ENCODE measurements at places on chromosomes 4 and X.
A peak's percentile ranks its signal among the peaks of the same experiment; 100 is the strongest.

GRCh38 chr4:156493858-156494257, 477.7 kb downstream of the PDGFC start:
- no peak for DNase-seq

DNA sequence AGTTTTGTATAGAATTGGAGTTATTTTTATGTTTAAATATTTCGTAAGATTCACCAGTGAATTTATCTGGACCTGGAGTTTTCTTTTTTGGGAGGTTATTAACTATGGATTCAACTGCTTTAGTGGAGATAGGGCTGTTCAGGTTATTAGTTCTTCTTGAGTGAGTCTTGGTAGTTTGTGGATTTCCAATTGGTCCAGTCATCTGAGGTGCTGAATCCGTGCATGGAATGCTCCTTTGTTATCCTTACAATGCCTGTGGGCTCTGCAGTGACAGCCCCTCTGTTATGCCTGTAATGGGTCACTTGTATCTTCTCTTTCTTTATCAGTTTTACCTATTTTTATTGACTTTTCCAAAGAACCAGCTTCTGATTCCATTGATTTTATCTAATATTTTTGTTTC, 15.4 kb upstream of the NKX1-1 start:
- DNase-seq: no peak

GRCh38 chr4:123338715-123339114, 57.9 kb upstream of the SPRY1 start:
- DNase-seq: no peak

- no peak for DNase-seq
Measured at GRCh38 chr4:107997794-107998193, 8.1 kb downstream of the HADH start.

- DNase-seq: no peak
Measured at GRCh38 chr4:121392426-121393086, 11.7 kb upstream of the QRFPR start.

- no peak for DNase-seq
Measured at GRCh38 chr4:54386042-54386669, 157.1 kb downstream of the PDGFRA start.

GRCh38 chrX:145881175-145881995, 63.8 kb downstream of the SLITRK2 start:
- DNase-seq: no peak

DNA sequence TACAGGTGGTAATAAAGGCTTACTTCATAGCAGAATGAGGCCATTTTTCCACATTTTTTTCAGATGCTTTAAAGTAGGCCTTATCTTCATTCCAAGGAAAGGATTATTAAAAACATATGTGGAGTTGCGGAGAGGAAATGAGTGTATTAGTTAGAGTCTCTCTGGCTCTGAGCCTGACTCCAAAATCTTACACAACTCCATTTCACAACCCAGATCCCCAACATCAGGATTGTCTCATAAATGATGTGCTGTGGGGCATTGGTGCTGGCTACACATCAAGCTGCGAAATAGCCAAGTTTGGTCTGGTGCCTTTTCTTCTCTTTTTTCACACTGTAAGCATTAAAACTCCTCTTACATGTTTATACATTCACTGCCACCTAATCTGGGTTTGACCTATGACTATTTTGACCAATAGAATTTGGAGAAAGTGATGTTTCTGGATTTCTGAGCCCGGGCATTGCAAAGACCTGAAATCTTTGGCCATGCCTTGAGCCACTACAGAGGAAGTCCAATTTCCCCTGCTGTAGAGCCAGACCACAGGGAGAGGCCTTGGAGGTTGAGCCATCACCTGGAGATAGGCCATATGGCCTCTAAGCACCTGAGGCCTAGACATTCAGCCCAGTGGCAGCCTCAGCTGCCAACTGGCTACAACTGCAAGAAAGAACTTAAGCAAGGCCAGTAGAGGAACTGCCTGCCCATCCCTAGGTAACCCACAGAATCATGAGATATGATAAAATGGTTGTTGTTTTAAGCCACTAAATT, 16.7 kb upstream of the SOD3 start:
- peak; percentile 98 for DNase-seq

- peak; percentile 19 for DNase-seq
Measured at GRCh38 chr4:185567381-185568376, 32.4 kb upstream of the PDLIM3 start.

GRCh38 chrX:2330487-2330886, 170.3 kb downstream of the DHRSX start:
- no peak for DNase-seq

GRCh38 chr4:76803522-76803921, 94.4 kb downstream of the SOWAHB start:
- peak; percentile 90 for DNase-seq

GRCh38 chr4:138291431-138291830, 49.3 kb upstream of the SLC7A11 start:
- DNase-seq: no peak

DNA sequence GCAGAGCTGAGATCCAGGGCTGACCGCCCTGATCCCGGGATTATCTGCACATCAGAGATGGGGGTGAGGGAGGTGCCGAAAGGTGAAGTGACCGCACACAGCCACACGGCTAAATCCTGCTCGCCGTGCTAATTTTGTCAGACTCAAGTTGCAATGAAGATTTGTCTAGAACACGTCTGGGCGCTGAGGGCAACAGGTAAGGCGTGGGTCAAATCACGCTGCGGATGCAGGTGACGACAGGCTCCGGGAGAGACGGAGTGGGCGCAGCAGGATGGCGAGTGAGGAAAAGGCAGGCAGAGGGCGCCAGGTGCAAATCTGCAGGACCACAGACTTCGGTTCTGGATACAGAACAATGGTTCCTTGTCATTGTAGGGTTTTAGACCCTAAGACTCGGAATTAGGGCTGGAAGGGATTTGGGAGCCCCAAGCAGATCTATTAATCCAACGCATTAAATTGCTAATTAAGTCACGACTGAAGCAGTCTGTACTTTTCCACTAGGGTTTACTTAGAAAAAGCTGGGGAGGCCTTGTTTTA, 1.9 kb upstream of the TBC1D14 start:
- no peak for DNase-seq

DNA sequence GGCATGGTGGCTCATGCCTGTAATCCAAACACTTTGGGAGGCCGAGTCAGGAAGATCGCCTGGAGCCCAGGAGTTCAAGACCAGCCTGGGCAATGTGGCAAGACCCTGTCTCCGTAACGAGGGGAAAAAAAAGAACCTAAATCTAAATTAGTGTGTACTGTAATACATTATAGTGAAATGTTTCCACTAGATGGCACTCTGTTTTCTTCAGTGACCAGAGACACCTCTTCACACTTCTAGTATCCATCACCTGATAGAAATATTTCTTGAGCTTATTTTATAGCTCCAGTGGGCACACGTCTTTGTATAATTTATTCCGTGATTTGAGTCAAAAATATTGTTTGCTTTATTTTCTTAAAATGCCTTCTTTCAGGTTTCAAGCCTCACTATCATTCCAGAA, 600.9 kb upstream of the DIPK2B start:
- DNase-seq: no peak

- DNase-seq: no peak
Measured at GRCh38 chrX:100883654-100884053, 9.5 kb upstream of the NOX1 start.

DNA sequence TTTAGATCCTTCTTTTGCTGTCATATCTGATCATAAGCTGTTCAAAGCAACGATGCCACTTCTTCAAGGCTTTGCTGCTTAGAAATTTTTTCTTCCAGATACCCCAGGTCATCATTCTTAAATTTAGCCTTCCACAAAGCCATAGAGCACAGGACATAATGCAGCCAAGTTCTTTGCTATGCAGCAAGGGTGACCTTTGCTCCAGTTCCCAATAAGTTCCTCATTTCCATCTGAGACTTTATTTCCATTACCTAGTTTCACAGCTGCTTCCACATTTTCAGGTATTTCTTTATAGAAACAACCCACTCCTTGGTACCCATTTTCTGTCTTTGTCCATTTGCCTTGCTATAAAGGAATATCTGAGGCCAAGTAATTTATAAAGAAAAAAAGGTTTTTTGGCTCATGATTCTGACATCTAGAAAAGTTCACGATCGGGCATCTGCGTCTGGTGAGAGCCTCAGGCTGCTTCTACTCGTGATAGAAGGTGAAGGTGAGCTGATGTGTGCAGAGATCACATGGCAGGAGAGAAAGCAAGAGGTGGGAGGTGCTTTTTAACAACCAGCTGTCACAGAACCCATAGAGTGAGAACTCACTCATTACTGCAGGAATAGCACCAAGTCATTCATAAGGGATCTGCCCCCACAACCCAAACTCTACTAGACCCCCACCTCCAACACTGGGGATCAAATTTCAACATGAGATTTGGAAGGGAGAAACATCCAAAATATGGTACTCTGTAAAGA, 11.8 kb upstream of the TASL start:
- no peak for DNase-seq

DNA sequence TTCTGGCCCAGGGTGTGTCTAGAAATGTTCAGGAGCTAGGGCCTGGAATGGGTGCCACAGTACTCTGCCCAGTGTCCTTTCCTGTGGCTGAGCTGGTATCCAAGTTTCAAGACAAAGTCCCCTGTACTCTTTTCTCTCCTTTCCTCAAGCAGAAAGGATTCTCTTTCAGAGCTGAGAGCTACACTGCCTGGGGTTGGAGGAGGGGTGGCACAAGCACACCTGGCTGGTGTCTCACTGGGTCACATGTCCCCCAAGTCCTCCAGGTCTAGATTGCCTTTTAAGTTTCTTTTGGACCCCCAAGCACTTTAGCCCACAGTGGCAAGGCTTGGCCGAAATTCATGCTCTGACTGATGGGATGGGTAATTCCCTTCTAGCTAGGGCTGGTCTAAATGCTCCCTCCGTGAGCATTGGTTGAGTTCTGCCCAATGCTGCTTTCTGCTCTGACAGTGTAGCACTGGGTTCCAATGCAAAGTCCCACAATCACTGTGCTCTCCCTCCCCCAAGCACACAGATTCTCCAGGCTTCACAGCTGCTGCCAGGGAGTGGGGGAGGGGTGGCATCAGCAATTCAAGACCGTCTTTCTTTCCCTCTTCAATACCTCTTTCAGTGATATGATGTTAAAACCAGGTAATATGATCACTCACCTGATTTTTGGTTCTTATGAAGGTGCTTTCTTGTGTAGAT, 47.8 kb downstream of the BEX3 start:
- no peak for DNase-seq

DNA sequence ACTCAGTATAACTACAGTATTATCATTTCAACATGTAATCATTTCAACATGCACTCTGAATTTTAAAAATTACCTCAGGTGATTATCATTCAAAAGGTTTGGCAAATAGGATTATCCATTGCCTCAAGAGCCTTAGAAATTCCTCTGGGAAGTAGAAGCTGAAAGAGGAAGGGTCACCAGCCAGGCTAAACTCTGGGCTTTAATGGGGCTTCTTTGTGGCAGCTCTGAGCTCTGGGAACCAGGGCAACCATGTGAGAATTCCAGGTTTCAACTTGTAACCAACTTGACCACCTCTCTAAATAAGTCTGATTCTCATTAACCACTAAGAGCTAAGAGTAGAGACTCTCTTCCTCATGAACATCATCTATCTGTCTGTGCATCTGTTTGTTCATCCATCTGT, 117.2 kb upstream of the MED14 start:
- DNase-seq: no peak

GRCh38 chr4:7201420-7202305, 9.3 kb downstream of the SORCS2 start:
- DNase-seq: no peak

DNA sequence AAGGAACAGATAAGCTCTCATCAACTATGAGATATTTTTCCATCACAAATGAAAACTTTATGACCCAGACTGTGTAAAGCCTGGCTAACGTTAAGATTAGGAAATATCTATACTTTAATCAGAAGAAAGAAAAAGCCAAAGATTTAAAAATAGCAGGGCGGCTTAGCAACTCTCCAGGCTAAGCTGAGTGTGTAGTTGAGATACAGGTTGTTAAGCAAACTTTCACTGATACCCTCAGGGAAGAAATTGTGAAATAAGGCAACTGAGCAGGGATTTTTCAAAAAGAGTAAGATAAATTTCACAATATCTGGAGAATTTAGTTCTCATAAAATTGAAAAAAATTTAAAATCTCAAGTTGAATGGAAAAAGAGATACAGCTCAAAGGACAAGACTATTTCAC, 382.0 kb downstream of the RAPGEF2 start:
- no peak for DNase-seq

DNA sequence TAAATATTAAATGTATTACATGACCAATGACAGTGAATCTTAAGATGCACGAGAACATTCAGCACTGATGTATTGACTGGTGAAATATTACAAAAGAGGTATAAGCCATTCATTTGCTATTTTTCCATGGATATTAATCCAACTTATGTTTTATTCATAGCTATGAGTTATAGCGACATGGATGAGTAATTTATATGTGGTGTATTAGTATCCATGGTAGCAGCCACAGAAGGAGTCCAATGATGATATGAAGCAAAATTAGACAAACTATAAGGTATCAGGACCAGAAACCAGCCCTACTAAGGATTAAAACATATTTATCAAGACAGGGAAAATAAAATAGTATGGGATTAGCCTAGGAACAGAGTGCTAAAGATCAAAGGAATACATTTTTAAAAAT, 50.7 kb downstream of the THAP9 start:
- DNase-seq: no peak

GRCh38 chr4:37988670-37989069, 28.5 kb downstream of the PTTG2 start:
- no peak for DNase-seq

GRCh38 chr4:57504139-57504538, 394.0 kb upstream of the IGFBP7 start:
- DNase-seq: no peak

DNA sequence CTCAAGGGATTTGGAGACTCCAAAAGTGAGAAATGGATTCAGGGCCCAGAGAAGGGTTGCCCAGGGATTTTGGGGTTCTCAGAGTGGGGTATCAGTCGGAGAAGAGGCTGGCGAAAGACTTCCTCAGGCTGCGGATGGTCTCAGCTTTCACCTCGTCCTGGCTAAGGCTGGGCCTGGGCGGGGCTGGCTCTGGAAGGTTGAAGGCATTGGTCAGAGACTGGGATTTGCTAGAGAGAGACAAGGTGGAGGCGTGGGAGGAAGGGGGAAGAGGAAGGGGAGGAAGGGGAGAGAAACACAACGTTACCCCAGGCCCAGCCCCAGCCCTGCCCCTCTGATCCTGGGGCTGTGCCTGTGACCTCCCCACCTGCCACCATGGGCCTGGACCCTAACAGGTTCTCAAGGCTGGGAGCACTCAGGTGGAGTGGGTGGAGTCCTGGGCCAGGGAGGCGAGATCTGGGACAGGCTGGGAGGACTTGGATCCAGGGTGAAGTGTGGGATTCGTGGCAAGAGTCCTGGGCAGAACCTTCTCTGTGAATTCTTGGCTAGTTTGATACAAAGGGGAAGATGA, 9.4 kb upstream of the TIMP1 start:
- no peak for DNase-seq

DNA sequence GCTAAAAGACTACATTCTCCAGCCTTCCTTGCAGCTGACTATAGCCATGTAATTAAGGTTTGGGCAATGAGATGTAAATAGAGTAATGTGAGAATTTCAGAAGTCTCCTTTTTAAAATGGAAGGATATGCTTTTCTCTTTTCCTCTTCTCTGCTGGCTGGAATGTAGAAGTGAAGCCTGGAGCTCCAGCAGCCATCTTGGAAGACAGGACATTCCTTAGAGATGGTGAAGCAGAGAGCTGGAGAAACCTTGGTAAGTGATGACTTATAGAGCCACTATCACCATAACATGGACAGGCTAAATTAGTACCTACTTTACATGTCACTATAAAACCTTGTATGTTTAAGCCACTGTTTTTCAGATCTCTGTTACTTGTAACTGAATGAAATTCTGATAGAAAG, 48.0 kb downstream of the RASL11B start:
- no peak for DNase-seq

Measured in GM04504 (cell line).